AG04449 (cell line): ENCODE measurements at places on chromosomes 11 and 22.

DNA sequence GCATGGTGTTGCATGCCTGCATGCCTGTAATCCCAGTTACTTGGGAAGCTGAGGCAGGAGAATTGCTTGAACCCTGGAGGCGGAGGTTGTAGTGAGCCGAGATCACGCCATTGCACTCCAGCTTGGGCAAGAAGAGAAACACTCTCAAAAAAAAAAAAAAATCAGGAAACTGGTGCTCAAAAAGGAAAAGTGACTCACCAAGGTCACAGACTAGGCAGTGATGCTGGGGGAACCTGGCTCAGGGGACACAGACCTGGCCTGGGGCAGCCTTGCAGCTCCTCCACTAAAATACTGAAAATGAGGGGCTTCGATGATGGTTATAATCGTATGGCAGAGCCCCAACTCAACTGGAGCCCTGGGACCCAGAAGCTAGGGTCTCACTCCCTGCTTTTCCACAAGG is 8.1 kb upstream of the SLC35E4 start:
- no peak for DNase-seq

- DNase-seq: no peak
Measured at GRCh38 chr22:47127441-47127871, 365.0 kb downstream of the TBC1D22A start.

- DNase-seq: no peak
Measured at GRCh38 chr11:66317322-66317722, 478 bp upstream of the CD248 start.

GRCh38 chr11:86749821-86750401 is 50.4 kb upstream of the PRSS23 start:
- DNase-seq: no peak

DNA sequence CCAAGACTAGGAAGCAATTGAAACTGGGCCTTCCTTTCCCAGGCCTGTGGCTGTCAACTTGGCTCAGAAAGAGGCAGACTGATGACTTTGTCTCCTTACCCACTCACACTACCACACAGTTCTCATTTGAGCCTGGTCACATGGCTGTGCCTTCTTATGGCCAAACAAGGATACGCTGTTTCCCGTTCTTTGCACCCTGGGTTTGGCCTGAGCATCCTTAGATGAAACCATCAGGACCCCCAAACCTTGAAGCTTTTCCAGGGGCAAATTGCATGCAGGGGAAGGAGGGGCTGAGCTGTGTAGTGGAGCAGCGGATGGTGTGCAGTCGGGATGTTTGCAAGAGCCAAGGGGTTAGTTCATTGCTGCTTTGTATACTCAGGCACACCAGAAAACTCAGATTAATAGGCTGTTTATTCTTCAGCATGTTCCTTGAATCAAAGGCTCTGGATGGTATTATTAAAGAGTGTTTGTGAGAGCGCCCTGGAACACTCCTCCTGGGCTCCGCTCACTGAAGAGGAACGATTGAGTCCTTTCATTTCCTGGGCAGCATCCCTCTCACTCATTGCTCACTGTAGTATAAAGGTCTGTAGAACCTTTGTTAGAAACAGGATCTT is 69.8 kb downstream of the ARFGAP2 start:
- no peak for DNase-seq

GRCh38 chr11:67213178-67213621 is 53.1 kb upstream of the GRK2 start:
- DNase-seq: no peak

GRCh38 chr11:45818961-45819605 is 14.1 kb downstream of the SLC35C1 start:
- no peak for DNase-seq

- no peak for DNase-seq
Measured at GRCh38 chr11:80702264-80702663, 1261.4 kb upstream of the TENM4 start.

DNA sequence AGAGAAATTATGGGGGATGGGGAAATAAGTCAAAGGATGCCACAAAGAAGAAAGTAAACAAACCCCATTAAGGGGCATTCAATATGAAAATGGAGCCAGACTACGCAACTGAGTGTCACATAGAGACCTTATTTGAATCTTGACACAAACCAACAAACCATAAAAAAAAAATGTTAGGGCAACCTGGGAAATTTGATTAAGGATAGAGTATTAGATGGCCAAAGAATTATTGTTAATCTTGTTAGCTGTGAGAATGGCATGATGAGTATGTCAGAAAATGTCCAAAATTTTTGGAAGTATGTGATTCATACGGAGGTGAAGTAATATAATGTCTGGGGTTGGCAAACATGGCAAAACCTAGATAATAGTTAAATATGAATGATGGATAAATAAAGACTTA is 322.1 kb upstream of the MPPED2 start:
- DNase-seq: no peak

DNA sequence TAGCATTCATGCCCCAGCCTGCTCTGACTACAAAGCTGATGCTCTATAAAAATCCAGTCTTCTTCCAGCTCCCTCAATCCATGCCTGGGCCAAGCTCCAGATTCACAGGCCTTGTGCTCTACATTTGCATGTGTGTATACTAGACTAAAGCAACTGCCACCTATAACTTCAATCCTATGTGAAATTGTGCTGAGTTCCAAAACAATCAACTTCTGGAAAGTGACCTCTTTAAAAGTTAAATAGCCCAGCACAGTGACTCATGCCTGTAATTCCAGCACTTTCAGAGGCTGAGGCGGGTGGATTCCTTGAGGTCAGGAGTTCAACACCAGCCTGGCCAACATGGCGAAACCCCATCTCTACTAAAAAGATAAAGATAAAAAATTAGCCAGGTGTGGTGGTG is 114.3 kb upstream of the ZC3H12C start:
- DNase-seq: no peak

GRCh38 chr11:97622795-97623194 is 1233.0 kb downstream of the JRKL start:
- DNase-seq: no peak

DNA sequence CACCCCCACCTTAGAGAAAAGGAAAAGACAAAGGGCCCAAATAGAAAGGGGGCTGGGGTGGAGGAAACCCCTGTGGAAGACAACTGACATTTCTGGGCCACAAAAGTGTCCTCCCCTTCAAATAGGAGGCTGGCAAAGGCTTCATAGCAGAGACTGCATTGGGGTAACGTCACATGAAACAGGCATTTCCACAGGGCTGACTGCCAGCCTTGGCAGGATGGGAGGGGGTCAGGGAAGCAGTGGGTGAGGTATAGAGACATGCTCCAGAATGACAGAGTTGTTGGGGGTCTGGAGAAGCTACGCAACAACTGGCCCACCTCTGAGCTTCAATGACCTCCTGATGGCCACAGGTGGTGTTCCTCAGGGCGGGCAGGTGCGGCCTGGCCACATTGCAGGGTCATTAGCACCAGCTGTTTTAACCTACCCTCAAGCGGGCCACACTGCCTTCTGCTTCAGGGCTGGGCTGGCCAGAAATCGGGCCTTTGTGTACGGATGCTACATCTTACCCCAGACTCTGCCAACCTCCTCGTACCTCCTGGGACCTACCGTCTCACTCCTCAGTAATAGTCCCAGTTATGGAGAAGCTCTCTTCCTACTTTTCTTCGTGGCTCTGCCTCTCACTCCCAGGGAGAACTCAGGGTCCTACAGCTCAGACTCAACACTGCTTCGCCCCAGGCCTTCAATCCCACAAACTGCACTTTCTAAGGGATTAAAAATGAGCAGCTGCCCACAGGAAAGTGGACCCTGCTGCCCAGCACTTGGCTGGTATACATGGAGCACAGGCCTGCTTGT is 160.0 kb upstream of the NCAM1 start:
- no peak for DNase-seq

DNA sequence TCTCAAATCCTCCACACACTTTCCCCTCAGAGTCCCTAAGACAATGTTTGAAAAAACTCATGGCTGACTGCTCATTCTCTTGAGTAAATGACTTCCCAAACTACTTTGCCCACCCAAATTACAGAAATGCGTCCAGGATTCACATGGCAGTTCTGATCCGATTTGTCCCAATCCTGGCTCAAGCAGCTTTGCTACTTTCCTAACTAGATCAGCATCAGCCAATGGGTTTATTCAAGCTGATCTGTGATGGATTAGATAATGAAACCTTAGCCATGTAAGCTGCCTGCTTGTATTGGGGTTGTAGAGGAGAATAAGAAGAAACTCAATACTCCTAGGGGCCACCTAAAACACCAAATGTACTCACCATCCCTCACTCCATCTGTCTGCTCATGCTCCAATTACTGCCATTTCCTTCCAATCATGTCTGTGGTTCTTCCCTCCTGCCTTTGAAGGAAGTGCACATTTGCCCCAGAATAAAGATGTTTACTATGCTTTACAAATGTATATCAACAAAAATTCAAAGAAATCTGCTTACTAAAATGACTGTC is 6.9 kb downstream of the RBFOX2 start:
- DNase-seq: no peak

DNA sequence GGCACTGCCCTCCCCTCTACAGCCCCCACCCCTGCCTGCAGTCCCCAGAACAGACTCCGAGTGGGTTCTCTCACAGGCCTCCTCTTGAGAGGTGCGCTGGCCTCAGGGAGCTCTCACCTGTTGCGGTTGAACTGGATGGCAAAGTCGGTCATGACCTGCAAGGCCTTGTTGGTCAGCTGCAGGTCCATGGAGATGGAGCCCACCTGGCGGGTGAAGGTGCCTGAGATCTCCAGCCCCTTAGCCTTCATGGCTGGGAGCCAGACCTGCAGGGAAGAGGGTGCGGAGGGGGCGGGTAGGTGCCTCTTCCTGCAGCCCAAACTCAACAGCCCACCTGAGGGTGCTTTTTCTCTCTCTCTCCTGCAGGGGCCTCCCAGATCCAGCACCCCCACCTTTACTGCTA is 18.7 kb upstream of the RASL10A start:
- DNase-seq: no peak

DNA sequence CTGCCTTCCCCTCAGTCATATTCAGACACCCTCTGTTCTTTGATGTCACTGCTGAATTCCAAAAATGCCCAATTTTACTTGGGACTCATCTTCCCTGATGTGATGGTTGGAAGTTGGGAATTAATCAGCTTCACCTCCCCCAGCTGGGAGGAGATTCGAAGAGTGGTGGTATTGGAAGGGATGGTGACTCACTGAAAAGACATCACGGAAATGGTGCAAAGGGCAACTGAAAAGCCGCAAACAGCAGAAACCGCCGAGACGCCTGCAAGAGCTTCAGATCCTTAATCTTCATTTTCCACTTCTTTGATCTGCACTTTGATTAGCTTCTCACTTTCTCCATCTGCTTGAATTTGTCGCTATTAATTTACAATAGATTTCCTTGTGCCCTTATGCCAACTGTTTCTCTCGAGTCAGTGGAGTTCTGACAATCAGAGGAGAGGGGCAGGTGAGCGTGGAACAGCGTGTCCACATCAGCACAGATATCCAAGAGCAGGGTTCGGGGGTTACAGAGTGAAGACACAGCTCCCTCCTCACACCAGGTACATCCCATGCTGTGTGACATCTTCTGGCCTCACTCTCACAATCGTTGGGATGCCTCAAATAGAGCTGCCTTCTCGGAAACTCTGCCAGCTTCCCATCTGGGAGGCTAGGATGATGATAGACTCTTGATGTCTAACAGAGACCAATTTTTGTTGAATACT is 325.4 kb downstream of the BRD1 start:
- DNase-seq: no peak

DNA sequence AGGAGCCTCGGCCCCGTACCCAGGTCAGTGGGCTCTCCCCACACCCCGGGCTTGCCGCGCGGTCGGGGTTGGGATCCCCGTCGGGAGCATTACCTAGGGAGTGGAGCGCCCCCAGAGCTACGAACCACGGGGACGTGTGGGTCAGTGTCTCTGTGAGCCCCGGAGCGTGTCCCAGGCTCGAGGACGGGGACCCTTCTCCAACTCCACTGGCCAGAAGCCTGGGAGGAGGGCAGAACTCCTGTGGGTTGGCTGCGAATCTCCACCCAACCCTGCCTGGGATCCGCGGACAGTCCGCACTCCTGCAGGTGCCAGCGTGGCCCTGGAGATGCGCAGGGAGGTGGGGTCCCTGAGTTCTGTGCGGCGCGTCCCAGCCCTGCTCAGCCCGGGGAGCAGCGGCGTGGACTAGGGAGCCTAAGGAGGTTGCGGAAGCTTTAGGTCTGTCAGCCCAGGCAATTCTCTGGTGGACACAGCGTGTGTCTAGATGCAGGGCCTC is 346 bp downstream of the PPFIBP2 start:
- DNase-seq: no peak

- no peak for DNase-seq
Measured at GRCh38 chr11:9601876-9602199, 28.4 kb downstream of the WEE1 start.

- no peak for DNase-seq
Measured at GRCh38 chr11:23480736-23481135, 620.5 kb upstream of the CCDC179 start.

DNA sequence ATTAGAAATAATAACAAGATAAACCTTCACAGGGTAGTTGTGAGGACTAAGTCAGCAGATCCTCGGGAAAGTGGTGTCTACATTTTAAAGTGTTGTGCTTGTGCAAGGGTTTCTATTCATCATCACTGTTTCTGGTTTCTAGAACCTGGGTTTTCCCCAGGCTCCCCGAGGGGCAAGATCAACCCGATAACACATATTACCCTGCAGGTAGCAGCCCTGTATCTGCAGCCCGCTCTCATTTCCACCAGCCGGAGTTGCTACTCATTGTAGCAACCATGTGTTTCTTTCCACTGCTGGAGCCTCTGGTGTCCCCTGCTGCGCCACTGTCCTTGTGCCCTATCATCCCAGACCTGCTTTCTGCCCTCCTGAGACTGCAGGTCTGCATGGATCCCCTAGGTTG is 67.0 kb downstream of the MIAT start:
- no peak for DNase-seq

DNA sequence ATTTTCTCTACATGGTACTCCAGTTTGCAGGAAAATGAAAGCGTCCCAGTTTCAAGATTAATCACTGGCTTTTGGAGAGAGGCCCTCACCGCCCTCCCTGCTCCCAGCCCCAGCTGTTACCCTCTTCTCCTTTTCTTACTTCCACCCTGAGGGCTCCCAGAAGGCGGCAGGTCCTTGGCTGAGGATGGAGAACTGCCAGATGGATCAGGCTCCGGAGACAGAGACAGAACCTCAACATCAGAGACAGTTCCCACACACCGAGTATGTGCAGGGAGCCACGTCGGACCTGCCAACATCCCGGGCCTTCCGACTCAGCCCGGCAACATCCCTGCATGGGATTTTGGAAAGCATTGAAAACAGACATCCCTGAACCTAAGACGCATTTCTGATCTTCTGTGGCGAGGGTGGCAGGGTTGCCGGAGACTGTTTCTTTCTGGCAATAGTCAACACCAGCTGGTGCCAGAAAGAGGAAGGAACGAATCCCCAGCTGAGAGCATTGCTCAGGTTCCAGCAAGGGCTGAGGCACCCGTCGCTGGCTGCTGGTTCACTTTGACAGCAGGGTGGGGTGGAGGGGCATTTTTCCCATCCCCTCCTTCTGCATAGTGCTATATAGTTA is 467.1 kb downstream of the MIAT start:
- no peak for DNase-seq
